ENCODE measurements at places on chromosomes 11 and 22.
A peak's percentile ranks its signal among the peaks of the same experiment; 100 is the strongest.

- DNase-seq: no peak
Observed at GRCh38 chr11:109641549-109641948, 219.6 kb downstream of the C11orf87 start.

DNA sequence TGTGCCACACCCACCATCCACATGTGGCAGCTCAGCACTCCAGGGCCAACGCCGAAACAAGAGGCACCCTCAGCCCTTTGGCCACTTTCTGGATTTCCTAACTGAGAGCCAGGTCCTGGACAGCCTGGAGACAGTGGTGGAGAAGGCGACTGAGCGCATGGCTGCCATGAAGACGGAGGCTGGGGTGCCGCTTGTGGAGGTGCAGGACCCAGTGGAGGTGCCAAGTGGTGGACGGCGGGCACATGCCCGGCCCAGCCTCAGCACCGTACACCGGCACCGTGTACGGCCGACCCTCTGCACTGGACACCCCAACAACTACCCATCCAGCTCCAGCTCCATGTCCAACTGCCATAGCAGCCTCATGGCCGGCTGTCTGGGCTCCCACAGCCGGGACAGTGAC, 1.5 kb downstream of the CCDC116 start:
- no peak for DNase-seq

- DNase-seq: no peak
Observed at GRCh38 chr11:16881766-16882165, 132.4 kb downstream of the PLEKHA7 start.

DNA sequence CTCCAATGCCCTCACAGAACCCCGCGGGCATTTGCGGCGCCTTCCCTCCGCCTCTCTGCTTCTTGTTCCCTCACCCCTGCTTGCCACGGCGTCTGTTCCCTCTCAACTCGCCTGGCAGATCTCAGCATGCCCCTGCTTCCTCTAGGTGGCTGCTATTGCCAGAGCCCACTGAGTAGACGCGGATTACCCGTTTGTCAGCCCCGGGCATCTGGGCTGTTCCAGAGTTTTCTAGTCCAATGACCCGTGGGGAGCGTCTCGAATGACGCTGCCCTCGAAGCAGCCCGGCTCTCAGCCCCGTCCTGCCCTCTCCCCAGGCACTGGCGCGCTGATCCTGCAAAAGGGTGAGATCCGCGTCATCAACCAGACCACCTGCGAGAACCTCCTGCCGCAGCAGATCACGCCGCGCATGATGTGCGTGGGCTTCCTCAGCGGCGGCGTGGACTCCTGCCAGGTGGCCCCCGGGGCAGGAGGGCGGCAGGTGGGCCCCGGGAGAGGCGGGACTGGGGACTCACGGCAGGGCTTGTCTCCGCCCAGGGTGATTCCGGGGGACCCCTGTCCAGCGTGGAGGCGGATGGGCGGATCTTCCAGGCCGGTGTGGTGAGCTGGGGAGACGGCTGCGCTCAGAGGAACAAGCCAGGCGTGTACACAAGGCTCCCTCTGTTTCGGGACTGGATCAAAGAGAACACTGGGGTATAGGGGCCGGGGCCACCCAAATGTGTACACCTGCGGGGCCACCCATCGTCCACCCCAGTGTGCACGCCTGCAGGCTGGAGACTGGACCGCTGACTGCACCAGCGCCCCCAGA, 49.7 kb downstream of the ST14 start:
- DNase-seq: peak; percentile 9

DNA sequence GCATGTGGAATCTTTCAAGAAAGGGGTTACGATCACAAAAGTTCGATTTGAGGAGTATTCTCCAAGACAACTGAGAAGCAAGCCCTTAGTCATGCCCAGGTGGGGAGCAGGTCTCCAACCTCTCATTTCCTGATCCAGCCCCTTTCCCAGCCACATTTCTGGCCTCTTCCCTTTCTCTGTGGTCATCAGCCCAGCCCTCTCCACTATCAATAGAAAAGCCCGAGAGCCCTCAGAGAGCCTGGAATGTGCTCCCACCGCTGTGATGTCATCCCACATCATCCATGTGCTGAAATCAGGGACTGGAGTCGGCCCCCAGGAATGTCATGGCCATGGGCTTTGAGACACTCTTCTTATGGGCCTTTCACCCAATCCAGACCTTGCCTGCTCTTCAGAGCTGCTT, 62.6 kb downstream of the KCNJ1 start:
- DNase-seq: no peak

- DNase-seq: no peak
Observed at GRCh38 chr11:130390071-130390758, 38.2 kb downstream of the ADAMTS8 start.

DNA sequence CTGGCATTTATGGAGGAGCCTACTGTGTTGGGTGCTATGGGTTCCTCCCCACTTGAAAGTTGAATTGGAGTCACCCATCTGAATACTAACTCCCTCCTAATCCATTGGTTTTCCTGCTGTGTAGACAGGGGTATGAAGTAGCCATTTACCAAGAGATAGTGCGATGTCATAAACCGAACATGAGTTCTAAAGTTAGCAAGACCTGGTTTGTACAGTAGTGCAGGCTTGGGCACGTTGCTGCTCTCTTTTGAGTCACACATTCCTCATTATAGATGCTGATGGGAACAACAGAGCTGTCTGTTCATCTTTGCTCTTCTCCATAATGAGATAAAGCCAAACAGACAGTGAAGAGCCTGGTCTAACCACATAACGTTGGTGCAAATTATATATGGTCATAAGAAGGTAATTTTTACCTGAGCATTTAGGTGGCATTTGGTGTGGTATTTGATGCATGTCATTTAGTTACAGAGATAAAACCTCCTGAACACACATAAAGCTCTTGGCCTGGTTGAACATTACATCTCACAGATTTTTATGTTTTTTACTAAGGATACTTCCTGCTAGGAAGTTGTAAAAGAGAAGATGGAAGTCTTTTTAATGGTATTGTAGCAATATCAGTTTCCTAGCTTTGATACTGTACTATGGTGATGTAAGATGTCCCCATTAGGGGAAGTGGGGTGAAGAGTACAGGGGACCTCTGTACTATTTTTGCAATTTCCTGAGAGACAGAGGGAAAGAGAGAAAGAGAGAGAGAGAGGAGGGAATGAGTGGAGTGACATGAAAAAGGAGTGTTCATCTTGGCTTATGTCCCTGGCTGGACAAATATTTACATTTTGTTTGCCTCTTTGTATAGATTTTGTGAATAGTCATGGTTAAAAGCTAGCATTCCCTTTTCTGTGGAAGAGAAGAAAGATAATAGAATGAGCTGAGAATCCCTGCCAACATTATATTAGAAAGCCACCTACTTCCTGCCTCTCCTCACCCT, 27.9 kb downstream of the GRAP2 start:
- DNase-seq: no peak

GRCh38 chr11:67664213-67664585, 10.2 kb downstream of the ALDH3B2 start:
- DNase-seq: no peak

DNA sequence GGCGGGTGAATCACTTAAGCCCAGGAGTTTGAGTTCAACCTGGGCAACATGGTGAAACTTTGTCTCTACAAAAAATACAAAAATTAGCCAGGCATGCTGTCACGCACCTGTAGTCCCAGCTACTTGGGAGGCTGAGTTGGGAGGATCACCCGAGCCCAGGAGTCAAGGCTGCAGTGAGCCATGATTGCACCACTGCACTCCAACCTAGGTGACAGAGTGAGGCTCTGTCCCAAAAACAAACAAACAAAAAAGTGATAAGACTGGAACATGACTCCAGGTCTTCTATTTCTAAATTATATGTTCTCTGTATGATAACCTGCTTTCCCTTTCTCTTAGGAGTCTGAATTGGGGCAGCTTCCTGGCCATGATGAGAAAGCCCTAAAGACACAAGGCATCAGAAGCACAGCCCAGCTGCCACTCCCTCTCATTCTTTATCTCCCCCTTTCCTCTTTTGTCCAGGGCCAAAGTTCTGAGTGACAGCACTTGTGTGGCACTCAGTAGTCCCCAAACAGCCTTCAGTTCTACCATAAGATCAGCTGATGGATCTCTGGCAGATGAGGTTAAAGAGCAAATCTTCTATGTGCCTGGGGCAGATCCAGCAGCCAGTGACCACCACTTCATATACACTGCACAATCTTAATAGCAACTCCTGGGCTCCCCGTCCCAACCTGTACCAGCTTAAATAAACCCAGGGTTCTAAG, 136.0 kb downstream of the C11orf58 start:
- DNase-seq: no peak

DNA sequence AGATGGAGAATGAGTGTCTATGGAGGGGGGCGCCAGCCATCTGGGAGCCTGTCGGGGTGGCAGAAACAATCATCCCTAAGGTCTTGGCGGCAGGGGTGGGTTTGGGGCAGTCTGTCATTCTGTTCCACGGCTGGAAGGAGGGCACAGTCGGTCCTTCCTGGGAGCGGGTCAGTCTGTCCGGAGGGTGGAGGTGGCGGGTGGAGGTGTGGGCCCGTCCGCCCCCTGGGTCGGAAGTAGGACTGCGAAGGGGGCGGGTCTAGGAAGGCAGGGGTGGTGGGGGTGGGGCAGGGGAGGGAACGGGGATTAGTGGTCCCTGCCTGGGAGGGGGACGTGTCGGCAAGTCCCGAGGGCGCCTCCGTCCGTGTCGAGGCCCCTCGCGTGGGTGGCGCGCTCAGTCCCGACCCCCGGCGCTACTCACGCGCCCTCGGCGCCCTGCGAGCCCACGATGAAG, 461 bp downstream of the TBC1D10A start:
- no peak for DNase-seq

- no peak for DNase-seq
Observed at GRCh38 chr11:108887436-108888238, 222.8 kb downstream of the DDX10 start.

- DNase-seq: peak; percentile 96
Observed at GRCh38 chr11:128630367-128631230, 43.2 kb upstream of the ETS1 start.

DNA sequence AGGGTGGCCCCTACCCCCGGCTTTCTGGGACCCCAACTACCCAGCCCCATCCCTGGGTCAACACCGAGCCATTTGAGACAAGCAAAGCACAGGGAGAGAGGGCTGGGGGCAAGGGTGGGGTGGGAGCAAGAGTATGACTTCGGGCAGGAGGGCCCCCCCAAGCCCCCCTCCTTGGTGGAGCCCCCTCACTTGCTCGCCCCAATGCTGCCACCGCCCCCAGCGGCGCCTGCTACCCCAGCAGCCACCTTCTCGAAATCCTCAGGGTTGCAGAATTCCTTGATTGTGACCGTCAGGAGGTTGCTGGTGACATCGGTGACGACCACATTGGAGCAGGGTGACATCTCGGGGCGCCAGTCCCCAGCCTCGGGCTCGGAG, 6.0 kb downstream of the CBX6 start:
- no peak for DNase-seq

DNA sequence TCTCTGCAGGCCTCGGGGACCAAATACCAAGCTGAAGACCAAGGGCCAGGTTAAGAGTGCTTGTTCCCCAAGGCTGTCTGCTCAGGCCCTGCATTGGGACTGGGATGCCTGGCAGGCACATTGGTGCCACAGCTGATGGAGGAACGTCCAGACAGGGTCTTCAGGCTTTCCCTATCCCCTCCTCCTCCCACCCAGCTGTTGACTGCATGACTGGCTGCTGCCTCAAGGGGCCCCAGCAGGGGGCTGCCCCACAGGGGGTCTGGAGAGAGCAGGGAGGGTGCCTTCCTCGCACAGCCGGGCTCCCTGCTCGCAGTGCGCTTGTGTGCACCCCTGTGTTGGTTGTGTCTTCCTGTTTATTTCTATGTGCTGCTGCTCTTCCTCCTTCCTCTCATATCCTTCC, 9.9 kb downstream of the RCOR2 start:
- no peak for DNase-seq

DNA sequence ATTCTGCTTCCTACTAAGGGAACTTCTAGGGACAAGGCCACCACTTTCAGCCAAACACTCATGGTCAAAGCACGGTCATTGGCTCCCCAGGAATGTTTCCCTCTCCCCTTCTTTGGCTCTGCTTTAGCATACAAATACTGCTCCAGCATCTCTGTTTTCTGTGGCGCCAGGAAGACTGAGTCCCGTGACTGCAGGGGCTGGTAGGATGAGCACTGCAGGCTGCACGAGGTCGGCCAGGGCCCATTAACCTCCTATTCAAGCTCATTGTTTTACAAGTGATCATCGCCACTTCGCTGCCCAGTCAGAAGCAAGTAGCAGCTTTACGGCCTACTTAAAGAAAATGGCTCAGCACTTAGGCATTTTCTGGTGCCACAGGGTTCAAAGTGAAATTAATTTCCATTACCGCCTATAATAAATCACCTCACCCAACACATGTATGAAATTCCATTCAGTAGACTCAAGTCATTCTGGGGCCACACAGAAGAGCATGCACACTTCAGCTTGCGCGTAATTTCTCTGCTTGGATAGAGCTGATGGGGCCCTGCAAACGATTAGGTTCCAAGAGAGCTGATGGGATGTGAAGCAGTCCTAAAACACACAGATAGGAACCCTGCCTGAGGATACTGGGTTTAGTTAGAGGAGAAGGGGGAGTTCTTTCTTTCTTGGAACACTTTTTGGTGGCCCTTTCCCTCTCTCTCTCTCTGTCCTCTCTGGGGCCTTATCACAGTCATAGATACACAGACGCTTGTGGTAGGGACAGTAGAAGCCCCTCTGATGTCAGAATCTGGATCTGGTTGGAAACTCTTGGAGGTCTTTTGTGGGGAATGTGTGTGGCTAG, 173.7 kb downstream of the KIF18A start:
- no peak for DNase-seq

DNA sequence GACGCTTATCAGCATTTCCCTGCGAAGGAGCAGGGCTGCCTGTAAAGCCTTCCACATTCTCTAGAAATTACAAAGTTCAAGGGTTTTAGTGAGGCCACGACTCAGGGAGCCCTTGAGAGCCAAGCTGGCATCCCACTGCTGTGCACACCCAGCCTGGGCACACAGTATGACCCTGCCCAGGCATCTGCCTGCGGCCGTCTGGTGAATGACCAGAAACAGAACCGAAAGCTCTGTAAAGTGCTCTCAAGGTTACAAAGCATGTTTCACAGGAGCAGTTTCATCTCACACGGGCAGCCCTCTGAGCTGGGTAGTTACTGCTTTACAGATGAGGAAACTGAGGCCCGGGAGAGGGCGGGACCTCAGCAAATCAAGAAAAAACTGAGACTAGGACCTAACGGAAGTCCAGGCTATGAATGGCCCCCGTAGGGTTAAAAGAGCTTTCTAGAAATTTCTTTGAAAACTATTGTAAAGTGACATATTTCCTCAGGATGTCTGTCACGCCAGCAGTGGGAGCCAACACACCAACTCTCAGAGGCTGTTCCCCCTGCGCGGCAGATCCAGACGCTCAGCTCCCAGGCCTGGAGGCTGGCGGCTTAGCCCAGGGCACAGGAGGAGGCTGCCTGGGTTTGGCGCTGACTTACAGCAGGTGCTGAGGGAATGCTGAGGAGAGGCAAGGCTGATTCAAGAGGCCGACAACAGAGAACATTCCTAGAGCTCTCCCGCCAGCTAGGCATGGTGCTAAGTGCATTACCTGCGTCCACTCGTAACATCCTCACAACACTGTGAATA, 7.7 kb upstream of the TCF20 start:
- no peak for DNase-seq

DNA sequence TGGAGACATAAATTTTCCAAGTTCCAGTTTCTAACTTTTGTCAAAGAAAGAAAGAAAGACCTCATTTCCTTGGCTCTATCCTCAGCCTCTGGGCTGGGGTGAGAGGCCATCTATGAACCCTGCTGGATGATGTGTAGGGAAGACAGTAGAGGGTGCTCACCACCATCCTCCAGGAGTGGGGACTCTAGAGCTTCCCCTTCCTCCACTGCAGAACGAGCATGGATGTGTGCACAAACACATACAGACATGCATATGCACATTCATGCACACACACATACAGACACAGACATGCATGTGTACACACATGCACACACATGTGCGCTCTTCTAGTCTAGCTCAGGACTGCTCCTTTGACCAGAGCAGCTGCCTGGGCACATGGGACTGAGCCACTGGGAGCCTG, 565.8 kb downstream of the BUD13 start:
- no peak for DNase-seq
